Stimulated activated CD4-positive, alpha-beta T cell treated with anti-CD3 and anti-CD28 coated beads, TNF-alpha, amount 100 ng/mL, for 4 hours (primary cell): ENCODE measurements at places on chromosomes 6 and 20.
A peak's percentile ranks its signal among the peaks of the same experiment; 100 is the strongest.

- DNase-seq, result no peak
Measured at GRCh38 chr6:56962441-56962840, 7.5 kb downstream of the BEND6 start.

- DNase-seq, result no peak
Measured at GRCh38 chr20:51579137-51579536, 36.6 kb upstream of the NFATC2 start.

DNA sequence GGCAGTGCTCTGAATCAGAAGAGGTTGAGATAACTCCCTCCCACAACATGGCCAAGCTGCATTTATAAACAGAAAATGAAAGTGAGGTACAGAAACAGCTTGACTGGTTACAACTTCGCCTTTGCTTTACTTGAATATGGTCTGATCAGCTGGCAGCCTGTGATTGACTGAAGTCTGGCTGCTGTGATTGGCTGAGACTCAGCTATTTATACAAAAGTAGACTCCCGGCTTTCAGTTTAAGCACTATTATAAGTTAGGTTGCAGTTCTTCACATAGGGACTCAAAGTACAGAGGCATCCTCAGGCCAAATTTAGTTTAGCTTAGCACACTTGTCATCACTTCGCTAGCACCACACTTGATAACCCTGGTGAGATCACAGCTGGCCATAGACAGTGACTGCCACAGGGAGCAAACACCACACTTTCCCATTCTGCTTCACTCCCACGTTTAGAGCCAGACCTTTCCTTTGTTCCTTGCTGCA lies 362.6 kb downstream of the EPM2A start:
- DNase-seq, result no peak

GRCh38 chr6:90319979-90320685 lies 23.5 kb upstream of the BACH2 start:
- DNase-seq, result no peak

DNA sequence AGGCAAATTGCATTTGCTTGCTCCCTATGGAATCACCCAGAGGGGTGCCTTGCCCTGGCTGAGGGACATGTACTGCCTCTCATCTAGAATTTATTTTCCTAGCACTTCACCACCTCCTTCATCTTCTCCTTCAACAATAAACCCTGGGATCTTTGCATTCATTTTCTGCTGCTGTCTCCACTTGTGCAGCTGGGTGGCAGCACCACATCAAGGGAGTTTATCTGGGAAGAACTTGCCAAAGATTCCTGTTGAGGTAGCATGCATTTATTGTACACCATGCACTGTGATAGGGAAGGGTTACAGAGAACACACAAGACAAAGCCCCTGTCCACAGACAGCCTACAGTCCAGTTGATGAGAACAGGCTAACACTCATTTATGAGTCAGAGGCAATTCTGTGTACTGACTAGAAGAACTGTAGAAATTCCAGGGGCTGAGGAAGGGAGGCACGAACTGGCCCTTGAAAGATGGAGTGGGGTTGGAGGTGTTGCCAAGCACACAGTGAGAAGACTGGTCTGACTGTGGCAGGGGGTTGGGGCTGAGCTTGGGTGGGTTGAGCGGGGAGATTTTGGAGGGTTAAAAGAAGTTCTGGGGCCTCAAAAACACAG lies 17.5 kb downstream of the C20orf173 start:
- DNase-seq, result no peak

- no peak for DNase-seq
Measured at GRCh38 chr6:139290787-139291311, 949 bp downstream of the TXLNB start.

GRCh38 chr6:6546318-6547109 lies 42.0 kb upstream of the LY86 start:
- DNase-seq, result peak; percentile 18

- DNase-seq, result peak; percentile 25
Measured at GRCh38 chr6:166515072-166515810, 71.2 kb downstream of the RAMACL start.

DNA sequence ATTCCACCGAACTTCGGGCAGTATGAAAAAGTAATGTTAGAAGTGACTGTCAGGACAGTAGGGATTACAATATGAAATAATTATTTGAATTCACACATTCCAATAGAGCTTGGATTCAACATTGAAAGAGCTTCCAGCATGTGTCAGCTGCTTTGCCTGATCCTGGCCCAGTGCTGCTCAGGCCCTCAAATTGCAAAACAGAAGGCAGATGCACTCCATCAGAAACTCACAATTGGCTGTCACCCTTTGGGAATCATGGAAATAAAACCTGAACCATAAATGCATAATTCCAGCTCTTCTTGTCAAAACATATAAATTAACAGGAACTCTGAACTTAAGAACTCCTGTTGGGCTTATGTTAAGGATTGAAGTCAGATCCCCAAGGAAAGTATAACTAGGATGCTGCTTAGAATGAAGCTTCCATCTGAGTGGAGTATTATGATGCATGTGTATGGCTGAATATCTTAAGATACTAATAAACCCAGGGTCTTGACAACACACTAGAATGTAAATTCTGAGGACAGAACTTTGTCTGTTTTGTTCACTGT lies 1.8 kb upstream of the NDUFAF4 start:
- no peak for DNase-seq

DNA sequence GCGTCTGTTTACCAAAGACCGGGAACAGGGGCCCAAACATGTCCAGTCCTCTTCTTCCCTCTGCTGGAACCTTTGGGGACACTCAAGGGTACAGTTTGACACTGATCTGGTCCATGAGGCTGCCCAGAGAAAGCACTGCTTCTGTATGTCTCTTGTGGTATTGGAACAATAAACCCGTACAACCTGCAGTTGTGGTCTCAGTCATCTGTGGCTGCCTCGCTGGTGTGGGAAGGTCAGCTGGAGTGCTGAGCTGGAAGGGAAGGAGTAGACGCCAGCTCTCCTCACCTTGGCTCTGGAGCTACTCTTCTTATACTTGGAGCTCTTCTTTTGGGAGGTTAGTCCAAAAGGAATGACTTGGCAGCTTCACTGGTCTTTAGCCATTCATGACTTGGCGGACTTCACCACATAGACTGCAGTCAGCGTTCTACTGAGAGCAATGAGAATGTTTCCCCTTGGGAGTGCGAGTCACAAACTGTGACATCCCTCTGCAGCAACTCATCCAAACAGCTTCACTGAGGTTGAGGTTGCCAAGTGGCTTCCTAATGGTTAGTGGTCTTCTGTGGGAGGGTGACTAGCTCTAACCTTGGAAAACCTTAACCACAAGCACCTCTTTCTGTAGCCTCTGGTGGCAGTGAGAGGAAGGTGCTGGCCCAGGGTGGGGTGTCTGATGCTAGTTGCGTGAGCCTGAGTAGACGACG lies 81.2 kb downstream of the ASXL1 start:
- DNase-seq, result no peak

DNA sequence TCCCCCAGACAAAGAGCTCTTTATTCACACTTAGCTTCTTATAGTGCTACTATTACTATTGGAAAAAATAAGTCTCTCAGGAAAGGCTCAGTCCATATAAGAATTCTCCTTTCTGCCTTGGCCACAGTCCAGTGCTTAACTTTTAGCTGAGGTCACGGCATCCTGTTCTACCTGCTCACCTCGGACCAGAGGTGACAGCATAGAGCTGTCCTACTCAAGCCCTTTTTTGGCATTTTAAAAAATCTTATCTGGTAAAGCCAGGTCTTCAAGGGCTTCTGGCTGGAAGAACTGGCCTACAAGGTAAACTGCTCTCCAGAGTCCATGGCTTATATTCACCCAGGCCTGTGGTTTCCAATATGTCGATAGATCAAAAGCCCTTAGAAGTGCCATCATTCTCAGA lies 109.7 kb downstream of the RCAN2 start:
- DNase-seq, result no peak

DNA sequence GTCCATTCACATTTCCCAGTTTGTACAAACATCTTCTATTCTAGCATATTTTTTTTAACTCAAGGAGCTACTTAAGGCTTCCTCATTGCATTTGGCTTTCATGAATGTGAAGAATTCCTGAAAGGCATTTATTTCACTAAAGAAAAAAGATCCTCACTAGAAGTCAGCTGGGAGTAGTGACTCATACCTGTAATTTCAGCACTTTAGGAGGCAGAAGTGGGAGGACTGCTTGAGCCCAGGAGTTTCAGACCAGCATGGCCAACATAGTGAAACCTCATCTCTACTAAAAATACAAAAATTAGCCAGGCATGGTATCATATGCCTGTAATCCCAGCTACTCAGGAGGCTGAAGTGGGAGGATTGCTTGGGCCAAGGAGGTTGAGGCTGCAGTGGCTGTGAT lies 30.9 kb upstream of the XRN2 start:
- no peak for DNase-seq

GRCh38 chr6:135195041-135195440 lies 13.9 kb downstream of the MYB start:
- DNase-seq, result no peak

GRCh38 chr6:79335133-79335674 lies 100.7 kb upstream of the HMGN3 start:
- DNase-seq, result no peak

DNA sequence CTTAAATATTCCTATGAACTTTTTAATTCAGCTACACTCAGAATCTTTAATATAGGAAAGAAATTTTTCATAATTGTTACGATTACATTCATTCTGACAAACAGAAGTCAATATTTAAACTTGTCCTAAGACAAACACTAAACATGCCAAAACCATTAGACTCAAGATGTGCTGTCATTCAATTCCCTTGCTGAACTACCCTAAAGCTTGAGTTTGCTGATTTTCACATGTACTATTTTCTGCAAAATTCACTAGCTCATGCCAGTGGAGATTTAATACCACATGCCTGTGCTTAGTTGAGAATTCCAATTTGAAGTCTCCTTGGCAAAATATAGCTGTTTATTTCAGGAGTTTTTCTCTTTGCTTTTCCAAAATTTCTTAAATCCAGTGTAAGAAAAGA lies 448.0 kb downstream of the COL12A1 start:
- no peak for DNase-seq

DNA sequence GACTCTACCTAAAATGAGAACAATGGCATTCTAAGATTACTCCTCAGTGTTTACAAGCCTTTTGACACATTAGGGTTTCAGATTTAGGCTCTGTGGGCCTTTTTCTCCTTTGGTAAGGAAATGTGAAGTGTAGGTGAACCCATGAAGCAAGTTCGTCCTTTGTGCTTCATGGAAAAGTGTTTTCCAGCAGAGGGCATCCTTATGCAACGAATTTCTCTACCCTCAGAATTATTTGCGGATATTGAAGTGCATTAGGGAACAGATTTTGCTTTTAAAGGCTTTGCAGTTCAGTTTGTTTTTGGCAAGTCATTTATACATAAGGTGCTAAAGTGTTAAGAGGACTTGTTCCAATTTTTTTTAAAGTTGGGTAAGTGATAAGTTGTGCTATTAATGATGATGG lies 55.7 kb upstream of the FERMT1 start:
- DNase-seq, result no peak

- DNase-seq, result no peak
Measured at GRCh38 chr6:87333033-87333432, 4.0 kb upstream of the GJB7 start.

DNA sequence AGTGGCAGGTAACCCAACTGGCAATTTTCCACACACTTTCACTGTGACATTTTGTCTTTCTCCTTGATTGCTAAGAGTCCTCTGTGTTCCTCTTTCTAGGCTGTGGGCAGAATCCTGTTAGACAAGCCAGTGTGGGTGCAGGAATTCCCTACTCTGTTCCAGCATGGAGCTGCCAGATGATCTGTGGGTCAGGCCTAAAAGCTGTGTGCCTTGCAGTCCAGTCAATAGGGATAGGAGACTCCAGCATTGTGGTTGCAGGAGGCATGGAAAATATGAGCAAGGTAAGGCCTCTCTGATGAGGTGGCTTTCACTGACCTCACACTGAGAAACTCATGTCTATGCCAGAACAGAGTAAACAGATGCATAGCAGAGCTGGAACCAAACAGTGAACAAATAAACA lies 5.1 kb downstream of the ACAT2 start:
- DNase-seq, result no peak

- DNase-seq, result no peak
Measured at GRCh38 chr6:28597217-28597835, 71.6 kb downstream of the GPX5 start.

DNA sequence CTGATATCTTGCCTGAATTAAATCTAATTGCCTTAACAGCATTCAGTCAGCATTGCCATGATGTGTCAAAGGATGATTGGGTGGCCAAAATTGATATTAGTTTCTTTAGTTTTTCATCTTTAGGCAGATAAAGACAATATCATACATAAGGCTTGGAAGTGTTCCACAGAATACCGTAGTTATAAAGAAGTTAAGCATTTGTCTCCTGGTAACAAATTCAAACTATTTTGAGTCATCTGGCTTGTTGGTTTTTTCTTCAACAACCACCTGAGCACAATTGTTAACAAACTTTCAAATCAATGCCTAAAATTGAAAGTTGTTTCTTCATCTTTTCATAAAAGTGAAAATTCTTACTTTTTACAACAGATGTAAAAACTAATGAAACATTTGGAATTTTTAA lies 47.5 kb upstream of the ADGRF5 start:
- DNase-seq, result no peak

GRCh38 chr6:2790588-2791449 lies 25.6 kb downstream of the WRNIP1 start:
- peak; percentile 20 for DNase-seq
